ENCODE measurements at places on chromosomes 2 and 18. TPM values are rescaled to one million over a fixed set of nuclear protein-coding genes. Genes with fewer than 3 reads are reported as not detected.

ZNF519 gene
- 7.3 TPM for polyA plus RNA-seq

SCYGR4 gene
- not detected for polyA plus RNA-seq

OTOS gene
- not detected for polyA plus RNA-seq

STPG4 gene
- polyA plus RNA-seq, result not detected

EGR4 gene
- 0.26 TPM for polyA plus RNA-seq

CYP1B1 gene
- 0.20 TPM for polyA plus RNA-seq

ECEL1 gene
- not detected for polyA plus RNA-seq

TRPM8 gene
- not detected for polyA plus RNA-seq

MDH1B gene
- not detected for polyA plus RNA-seq

SERPINB4 gene
- polyA plus RNA-seq, result not detected

Data from IgD-negative memory B cell (primary cell).